Tibial artery (tissue), 4 donors: ENCODE measurements at places on chromosomes 11 and 22.

GRCh38 chr22:46421267-46421666 is 85.8 kb downstream of the TRMU start:
- no peak for DNase-seq
- H3K27ac ChIP-seq: no peak overlapping the region
- H3K27me3 ChIP-seq: peaks cover 28% of the 10 kb centered on the region
- no peaks in the 10 kb centered on the region for H3K36me3 ChIP-seq
- no peaks in the 10 kb centered on the region for H3K4me1 ChIP-seq
- no peak overlapping the region for H3K4me3 ChIP-seq

DNA sequence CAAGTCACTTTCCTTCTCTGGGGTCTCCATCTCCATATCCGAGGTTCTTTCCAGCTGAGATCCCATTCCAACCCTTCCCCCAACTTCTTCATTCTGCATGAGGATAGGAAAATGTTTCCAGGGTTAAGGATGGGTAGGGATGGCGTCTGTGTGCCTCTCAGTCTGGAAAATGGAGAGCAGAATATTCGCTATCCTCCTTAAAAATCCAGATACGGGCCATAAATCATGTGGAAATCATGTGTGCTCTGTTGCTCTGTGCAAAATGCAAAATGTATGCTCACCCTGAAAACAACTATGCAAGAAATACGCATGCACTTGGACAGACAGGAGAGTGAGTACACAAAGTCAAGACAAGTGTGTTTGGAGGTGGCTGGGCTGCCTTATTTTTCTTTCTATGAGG is 3.2 kb downstream of the CREB3L1 start:
- H3K27ac ChIP-seq: no peak overlapping the region
- peaks cover 14% of the 10 kb centered on the region for H3K4me1 ChIP-seq
- H3K36me3 ChIP-seq: no peaks in the 10 kb centered on the region
- no peak overlapping the region for H3K4me3 ChIP-seq
- peaks cover 4% of the 10 kb centered on the region for H3K27me3 ChIP-seq
- no peak for DNase-seq

DNA sequence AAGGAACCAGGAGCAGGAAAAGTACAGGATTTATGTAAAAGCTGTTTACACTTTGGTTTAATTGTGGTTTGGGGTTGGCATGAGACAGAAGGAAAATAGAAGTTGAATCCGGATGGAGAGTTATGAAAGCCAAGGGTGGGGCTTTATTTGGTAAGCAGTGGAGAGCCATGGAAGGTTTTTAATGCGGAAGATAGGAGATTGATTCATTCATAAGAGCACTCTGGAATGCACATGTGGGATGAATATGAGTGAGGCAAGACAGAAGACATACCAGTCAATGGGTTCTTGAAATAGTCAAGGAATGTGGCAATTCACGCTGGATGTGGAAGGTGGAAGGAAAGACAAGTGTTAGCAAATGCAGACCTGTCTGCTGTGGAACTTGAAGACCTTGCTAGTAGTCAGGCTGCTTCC is 9.3 kb upstream of the GLB1L3 start:
- peaks cover 24% of the 10 kb centered on the region for H3K36me3 ChIP-seq
- no peak overlapping the region for H3K27ac ChIP-seq
- no peak overlapping the region for H3K4me3 ChIP-seq
- no peak for DNase-seq
- H3K27me3 ChIP-seq: no peaks in the 10 kb centered on the region
- no peaks in the 10 kb centered on the region for H3K4me1 ChIP-seq

DNA sequence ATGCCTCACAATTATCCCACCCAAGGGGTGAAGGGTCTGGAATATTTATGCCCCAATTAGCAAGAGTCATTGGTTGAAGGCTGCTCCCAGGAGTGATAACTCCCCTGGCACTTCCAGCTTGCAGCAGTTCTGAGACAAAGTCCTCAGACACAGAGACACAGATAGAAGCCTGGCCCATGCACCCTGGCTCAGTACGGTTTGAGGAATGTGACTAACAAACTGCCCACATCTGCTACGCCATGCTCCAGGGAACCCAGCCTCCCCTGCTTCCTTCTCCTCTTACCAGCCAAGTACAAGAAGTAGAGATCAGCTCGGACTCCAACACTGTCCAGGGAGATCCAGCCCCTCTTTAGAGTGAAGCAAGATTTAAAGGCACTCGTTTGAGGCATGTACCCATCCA is 48.5 kb upstream of the BMAL1 start:
- no peaks in the 10 kb centered on the region for H3K36me3 ChIP-seq
- H3K4me1 ChIP-seq: no peaks in the 10 kb centered on the region
- DNase-seq: no peak
- H3K27ac ChIP-seq: no peak overlapping the region
- H3K27me3 ChIP-seq: no peaks in the 10 kb centered on the region

DNA sequence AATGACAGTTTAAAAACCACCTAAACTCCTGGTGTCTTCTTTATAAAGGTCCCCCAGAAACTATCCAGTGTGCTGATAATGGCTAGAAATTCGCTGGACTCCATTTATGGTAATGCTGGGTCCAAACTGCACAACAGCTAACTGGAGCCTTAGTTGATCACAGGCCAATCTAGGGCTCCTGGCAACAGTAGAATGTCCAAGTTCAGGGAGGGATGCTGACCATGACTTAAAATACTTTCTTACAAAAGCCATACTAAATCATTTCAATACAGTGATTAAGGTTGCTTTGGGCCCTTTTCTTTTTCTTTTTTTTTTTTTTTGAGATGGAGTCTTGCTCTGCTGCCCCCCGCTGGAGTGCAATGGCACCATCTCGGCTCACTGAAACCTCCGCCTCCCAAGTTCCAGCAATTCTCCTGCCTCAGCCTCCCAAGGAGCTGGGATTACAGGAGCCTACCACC is 14.5 kb upstream of the GAB2 start:
- no peaks in the 10 kb centered on the region for H3K36me3 ChIP-seq
- no peaks in the 10 kb centered on the region for H3K4me1 ChIP-seq
- H3K4me3 ChIP-seq: no peak overlapping the region
- no peaks in the 10 kb centered on the region for H3K27me3 ChIP-seq
- H3K27ac ChIP-seq: no peak overlapping the region
- DNase-seq: no peak
